MG63 (cell line): ENCODE measurements at places on chromosomes 6 and 20.
A peak's percentile ranks its signal among the peaks of the same experiment; 100 is the strongest.

DNA sequence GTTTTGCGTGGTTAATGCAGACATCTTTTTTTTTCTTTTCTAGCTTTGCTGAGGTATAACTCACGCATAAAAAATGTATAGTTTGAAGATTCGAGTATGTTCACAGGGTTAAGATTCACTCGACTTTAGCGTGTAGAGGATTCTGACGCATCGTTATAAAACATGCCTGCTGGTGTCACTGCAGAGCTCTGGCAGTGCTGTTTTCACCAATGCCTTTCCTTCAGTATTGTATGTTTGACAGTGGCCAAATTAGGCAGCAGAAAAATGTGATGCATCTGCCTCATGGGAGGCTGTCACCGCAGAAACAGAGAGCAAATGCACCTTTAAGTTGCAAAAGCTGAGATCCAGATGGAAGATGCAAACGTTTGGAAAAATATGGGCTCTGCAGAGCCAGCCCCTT is 18.0 kb upstream of the SIRPB2 start:
- DNase-seq, result no peak

DNA sequence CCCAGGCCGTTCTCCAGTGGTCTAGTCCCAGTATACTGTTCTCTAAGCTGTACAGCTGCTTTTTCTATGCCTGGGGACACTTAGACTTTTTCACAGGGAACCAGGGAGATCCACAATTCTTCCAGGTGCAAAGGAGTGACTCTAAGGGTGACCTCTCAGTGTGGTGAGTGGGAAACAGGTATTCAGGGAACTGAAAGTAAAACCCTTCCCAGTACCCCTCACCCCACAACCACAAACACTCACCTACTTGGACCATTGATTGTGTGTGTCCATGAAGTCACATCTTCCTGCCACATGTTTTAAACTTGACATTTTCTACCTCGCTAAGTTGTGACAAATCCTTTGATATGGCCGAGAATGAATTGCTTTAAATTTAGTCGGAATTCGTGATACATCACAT is 183.6 kb downstream of the CLIC5 start:
- DNase-seq, result no peak

DNA sequence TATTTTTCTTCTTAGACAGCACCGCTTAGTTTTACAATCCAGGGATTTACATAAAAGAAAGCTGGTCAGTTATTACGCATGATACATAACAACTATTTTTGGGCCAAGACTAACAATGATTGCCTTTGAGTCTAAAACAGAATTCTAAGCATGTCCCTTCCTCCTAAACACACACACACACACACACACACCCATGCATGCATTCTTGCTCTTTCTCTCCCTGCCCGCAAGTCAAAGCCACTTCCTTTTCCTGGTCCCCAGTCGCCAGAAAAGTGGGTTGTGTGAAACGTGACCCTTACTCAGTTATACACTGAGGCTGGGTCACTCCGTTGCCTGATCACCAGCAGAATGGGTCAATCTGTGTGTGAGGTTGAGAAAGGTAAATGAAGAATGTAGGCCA is 31.4 kb downstream of the FYN start:
- peak; percentile 32 for DNase-seq

- no peak for DNase-seq
These were observed 28.7 kb downstream of the KAT14 start for GRCh38 chr20:18166241-18166881.

GRCh38 chr6:43464337-43464736 is 9.0 kb upstream of the DLK2 start:
- DNase-seq, result no peak

DNA sequence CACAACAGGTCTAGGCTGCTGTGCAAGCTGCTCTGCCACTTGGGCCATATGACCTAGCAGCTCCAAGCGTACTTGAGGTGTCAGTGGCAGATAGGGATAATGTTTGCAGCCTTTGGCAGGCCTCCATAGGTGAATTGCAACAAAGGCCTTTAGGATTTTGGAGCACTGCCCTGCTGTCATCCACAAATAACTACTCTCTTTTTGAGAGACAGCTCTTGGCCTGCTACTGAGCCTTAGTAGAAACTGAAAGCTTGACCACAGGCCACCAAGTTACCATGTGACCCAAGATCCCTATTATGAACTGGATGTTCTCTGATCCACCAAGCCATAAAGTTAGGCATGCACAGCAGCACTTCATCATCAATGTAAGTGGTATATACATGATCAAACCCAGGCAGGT is 29.9 kb downstream of the FBXO30 start:
- DNase-seq, result no peak

DNA sequence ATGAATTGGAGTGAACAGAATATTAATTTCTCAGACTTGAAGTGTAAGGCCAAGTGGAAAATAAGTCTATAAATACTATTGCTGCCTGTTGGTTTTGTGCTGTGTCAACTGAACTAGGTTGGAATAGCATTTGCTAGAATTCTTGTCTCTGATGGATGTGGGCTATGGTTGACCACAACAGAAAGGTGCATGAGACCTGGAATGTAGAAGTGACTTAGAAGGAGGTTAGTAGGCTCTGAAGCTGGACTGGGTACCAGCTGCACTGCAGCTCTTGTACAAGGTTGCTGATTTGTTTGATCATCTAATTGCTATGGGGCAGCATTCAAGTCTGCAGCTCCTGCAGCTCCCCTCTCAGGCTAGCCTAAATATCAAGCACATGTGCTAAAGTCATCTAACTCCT is 479.0 kb upstream of the NRSN1 start:
- DNase-seq, result no peak

DNA sequence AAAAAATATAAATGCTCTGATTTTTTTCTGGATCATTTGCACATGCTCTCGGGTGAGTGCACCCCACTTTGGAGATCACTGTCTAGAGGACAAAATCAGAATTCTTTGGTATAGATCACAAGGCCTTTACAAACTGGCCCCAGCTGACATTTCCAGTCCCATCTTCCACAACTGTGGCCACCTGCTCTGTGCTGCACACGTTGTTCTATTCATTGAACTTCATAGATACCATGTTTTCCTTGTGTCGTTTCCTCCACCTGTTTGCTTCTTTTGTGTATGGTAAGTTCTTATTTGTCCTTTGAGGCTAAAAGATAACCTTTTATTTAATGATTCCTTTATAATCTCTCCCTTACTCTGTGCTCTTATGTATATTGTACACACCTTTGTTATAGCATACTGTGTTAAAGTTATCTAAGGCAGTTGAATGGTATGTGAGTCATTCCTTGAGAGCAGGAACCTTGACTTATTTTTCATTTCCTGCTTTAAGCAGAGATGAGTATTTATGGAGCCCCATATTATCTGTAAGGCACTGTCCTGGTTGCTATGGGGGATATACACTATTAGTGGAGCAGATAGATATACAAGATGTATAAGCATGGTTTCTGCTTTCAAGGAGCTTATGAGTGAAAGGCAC is 12.0 kb upstream of the SLC17A5 start:
- no peak for DNase-seq

DNA sequence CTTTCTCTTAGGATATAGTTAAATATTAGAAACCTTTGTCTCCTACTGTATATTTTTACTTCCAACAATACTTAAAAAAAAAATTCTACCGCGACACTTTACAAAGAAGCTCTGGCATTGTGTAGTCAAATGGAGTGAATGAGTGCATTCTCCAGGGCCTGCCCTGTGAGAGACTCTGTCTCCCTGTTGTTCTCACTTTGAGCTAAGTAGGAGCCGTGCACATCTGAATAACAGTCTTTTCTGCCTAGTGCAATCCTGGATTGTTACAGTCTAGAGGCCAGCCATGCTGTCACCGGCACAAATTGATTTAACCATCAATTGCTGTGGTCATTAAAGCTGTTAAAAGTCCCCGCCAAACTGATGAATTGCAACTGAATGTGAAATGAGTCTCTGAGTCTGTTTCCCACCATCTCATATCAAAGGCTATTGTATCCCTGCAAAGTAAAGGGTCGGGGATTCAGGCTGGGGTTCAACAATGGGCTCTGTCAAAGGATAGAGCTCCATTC is 156.0 kb downstream of the RFPL4B start:
- no peak for DNase-seq

GRCh38 chr20:275791-276190 is 14.8 kb downstream of the C20orf96 start:
- no peak for DNase-seq

DNA sequence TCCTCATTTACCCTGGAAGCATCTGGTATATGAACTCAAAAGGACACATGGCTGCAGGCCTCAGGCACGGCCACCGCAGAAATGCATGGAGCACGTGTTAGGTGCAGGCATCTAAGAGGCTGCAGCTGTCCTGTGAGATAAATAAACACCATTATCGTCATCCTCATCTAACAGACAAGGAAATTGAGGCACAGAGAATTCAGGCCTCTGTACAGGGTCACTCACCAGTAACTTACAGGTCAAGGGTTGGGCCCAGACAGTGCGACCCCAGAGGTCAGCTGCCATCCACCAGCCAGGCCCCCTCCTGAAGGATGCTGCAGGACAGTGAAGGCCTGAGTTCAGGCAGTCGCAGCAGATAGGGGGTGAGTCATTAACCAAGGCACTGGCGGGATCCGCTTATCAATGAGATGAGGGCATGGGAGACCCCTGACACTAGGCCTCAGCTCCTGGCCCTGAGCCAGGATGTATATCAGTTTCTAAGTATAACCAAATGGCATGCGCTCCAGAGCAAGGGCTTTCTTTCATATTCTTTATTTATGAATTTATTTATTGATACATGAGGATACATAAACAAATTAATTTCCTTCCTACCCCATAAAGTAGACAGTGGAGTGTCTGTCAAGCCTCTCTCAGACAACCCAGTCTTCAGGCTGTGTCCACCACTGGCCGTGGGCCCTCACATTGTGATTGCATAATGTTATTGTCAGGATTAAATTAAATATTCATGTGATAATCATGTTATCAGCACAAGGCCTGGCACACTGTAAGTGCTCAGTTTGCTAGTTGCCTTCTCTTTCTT is 316.9 kb downstream of the QKI start:
- no peak for DNase-seq

DNA sequence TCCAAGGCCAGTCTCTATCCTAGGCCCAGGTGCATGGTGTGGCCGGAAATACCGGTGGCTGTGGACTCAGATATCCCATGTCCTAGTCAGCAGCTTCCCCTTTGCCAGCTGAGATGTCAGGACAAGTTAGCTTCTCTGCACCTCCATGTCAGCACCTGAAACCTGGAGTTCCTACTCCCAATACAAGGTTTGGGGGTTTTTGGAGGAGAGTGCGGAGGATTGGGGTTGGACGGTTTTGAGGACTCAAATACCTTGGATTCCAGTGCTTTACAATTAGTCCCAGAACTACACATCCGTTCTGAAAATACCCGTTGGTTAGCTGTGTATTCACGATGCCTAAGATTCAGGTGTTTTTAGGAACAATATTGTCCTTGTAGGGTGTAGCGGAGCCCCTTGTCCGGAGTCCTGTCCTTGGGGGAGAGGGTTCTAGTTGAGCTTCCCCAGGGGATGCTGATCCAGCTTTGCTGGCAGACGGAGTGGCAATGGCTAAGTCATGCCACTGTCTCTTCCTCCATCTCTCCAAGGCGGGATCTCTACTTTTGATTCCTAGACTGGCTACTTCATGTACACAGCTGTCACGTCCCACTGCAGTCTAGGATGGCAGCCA is 45.0 kb downstream of the ADNP start:
- no peak for DNase-seq

DNA sequence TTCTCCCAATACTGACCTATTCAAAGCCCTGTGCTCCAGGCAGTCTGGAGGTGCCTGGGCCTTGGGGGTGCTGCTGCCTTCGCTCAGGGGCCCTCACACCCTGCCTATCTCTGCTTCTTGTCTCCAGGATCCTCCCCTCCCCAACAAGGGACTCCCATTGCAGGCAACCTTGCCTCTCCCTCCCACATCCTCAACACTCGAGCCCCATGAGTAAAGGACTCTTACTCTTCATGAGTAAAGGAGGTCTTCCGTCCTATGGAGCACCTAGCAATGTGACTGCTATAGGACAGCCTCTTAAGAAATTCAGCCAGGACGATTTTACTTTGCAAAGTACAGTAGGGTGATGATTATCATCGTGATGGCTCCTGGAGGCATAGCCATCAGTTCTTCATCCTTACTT is 24.5 kb downstream of the PLEKHG1 start:
- DNase-seq, result no peak

DNA sequence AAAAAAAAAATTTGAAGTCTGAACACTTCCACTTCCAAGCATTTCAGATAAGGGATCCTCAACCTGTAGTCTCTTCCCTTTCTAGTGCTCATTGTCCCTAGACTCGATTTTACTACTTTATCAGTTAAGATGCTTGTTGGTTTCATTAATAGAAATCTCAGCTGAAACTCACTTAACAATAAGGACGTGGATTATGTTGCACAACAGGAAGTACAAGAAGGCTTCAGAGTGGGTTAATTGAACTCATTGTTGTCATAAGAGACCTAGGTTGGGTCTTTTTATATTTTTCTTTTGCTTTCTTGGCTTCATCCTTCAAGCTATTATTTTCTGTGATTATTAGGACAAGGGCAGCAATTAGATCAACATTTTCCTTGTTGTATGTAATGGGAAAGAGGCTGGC is 175.2 kb downstream of the CDKAL1 start:
- no peak for DNase-seq

GRCh38 chr20:40720826-40721225 is 31.8 kb upstream of the MAFB start:
- no peak for DNase-seq

DNA sequence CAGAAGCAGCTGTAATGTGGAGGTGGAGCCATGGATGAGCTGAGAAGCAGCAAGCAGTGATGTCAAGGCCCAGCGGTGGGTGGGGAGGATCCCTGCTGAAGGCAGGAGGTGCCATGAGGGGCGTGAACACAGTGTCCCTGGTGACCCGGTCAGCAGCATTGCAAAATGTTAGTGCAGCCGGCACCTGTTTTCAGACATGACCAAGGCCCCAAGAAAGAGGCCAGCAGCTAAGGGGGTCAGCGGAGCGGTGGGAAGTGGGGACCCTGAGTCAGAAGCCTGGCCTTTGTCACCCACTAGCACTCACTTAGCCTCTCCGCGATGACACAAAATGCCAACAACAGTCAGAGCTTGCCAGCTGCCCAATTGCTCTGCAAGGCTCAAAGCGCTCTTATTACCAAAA is 51.9 kb downstream of the TMEM242 start:
- DNase-seq, result no peak

DNA sequence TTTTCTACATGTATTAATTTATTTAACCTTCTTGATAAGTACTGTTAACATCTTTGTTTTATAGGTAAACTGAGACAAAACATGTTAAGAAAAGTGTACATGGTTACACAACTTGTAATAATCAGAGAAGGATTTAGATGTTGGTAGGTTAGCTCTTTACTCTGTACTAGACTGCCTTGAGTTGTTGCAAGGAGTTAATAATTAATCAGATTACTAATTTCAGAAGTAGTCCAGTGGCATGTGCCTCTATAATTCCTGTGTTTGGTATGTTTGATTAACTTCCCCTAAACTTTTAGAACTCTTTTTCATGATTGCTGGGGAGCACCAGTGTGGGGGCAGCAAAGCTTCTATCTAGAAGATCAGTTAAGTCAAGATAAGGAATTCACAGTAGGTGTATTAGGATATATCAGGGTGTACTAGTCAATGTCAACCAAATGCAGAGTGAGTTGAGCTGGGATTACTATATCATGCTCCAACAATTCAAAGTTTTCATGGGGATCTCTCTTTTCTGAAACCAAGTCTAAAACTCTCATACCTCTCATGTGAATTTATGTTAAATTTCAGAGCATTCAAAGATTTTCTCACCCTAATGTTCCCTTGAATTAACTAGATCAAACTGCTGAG is 129.7 kb upstream of the AHI1 start:
- no peak for DNase-seq

- no peak for DNase-seq
These were observed 11.6 kb upstream of the STX16 start for GRCh38 chr20:58639182-58640146.

GRCh38 chr6:16998461-16998860 is 103.4 kb upstream of the STMND1 start:
- no peak for DNase-seq

- no peak for DNase-seq
These were observed 141.5 kb downstream of the C6orf118 start for GRCh38 chr6:165167861-165168260.
